Psoas muscle (tissue), 8 donors: ENCODE measurements at places on chromosomes 6 and 20.

DNA sequence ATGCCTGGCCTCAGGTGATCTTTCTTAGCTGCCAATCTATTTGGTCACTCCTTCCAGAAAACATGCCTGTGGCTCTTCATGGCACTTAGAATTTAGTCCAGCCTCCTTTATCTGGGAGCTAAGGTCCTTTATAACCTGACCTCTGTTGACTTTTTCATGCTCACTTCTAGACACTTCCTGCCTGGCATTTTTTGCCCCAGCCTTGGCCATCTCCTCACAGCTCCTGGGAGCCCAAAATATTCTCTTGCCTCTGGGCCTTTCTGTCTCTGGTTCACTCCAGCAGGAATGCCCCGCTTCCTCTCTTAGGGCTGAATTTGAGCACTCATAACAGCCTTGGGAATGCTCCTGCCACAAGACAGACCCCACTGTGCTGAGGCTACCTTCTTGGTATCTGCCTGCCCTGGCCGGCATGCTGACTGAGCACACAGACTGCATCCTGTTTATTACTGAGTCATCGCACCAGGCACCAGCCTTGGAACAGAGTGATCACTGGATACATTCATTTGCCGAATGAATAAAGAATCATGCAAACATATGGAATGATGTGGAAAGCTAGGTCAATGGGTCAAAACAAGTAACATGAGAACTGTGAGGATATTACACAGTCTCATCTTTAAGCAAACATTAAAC lies 5.8 kb upstream of the EEF1E1 start:
- no peak overlapping the region for H3K27ac ChIP-seq
- H3K4me1 ChIP-seq = no peaks in the 10 kb centered on the region
- H3K4me3 ChIP-seq = no peak overlapping the region

DNA sequence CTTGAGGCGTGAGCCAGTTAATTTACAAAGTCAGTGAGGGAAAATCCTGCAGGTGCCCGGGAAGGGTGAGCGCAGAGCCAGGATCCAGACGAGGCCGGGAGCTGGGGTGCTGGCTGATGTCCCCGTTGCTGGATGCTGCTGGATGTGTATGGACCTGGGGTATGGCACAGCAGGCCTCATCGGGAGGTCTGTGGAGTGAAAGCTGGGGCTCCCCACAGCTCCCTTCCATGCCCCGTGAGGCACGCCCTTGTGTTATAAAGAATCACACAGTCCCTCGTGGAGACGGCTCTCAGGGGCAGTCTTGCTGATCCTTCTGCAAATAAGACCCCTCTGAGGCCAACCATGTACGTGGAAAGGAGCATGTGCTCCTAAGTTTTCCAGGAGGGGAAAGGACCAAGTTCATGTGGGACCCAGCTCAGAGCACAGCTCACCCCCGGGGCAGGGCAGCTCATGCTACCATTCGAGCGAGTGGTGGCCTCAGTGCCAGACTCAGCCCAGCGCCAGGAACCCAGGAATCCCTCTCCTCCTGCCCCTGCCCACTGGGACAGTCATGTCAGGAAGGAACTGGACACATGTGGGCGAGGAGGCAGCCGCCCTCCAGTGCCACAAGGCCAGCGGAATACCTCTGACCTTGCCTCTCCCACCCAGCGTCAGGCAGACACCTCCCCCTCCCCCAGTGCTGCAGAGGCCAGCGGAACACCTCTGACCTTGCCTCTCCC lies 97.5 kb downstream of the CDH4 start:
- no peaks in the 10 kb centered on the region for H3K4me1 ChIP-seq
- DNase-seq = no peak
- H3K36me3 ChIP-seq = no peaks in the 10 kb centered on the region
- no peak overlapping the region for H3K4me3 ChIP-seq
- H3K27ac ChIP-seq = no peak overlapping the region

GRCh38 chr6:34580707-34581560 lies 24.8 kb upstream of the SPDEF start:
- no peaks in the 10 kb centered on the region for H3K36me3 ChIP-seq
- H3K27ac ChIP-seq = no peak overlapping the region
- DNase-seq = no peak
- no peaks in the 10 kb centered on the region for H3K27me3 ChIP-seq
- no peaks in the 10 kb centered on the region for H3K4me1 ChIP-seq

- no peaks in the 10 kb centered on the region for H3K36me3 ChIP-seq
- no peak overlapping the region for H3K27ac ChIP-seq
- H3K27me3 ChIP-seq = no peaks in the 10 kb centered on the region
- DNase-seq = no peak
- no peak overlapping the region for H3K4me3 ChIP-seq
Measured at GRCh38 chr6:158573542-158573931, 13.6 kb downstream of the TMEM181 start.

DNA sequence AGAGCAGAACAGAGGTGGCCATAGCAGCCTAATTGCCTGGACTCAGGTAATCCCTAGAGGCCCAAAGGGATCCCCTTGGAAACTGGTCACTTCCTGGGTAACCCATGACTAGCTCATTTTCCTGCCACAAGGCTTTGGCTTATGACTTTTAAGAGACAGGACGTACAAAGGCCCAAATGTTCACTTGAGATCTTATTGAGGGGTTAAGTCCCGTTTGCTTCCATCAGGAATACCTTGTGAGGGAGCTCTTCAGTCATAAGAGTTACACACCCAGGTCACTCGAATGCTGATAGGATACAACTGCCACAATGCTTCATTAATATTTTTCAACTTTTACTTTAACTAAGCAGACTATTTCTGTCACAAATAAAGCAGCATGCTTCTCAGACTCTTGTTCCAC lies 51.7 kb downstream of the TMEM170B start:
- peaks cover 5% of the 10 kb centered on the region for H3K4me1 ChIP-seq
- H3K27ac ChIP-seq = no peak overlapping the region
- peaks cover 3% of the 10 kb centered on the region for H3K27me3 ChIP-seq
- H3K36me3 ChIP-seq = no peaks in the 10 kb centered on the region
- H3K4me3 ChIP-seq = no peak overlapping the region

DNA sequence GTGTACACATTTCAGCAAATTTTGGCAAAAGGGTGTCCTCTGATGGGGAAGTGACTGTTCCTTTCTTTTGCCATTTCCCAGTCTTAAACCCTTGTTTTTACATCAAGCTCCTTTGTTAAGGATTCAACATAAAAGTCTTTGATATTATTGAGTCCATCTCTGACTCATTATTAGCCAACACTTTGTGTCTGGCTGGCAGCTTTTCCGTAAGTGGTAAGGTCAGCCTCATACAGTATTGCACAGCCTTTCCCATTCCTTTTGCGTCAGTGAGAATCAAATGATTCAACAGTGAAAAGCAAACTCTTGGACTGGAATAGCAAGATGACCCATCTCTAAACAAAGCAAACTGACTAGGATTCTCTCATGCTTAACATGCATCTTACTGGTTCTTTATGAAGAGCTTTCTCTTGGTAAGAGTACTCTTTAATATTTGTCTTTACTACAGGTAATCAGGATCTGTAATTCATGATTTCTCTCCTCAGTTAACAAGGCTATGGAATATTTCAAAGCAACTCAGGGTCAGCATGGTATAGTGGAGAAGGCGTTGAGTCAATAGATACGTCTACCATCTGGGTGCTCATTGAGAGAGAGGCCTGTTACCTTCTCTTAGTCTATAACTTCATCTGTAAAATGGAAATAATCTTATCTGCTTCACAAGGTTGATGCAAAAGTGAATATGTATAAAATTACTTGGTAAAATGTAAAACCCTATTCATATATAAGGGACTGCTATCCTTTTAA lies 183.6 kb downstream of the PRL start:
- no peak overlapping the region for H3K27ac ChIP-seq
- H3K36me3 ChIP-seq = no peaks in the 10 kb centered on the region
- H3K4me1 ChIP-seq = no peaks in the 10 kb centered on the region
- no peak for DNase-seq

DNA sequence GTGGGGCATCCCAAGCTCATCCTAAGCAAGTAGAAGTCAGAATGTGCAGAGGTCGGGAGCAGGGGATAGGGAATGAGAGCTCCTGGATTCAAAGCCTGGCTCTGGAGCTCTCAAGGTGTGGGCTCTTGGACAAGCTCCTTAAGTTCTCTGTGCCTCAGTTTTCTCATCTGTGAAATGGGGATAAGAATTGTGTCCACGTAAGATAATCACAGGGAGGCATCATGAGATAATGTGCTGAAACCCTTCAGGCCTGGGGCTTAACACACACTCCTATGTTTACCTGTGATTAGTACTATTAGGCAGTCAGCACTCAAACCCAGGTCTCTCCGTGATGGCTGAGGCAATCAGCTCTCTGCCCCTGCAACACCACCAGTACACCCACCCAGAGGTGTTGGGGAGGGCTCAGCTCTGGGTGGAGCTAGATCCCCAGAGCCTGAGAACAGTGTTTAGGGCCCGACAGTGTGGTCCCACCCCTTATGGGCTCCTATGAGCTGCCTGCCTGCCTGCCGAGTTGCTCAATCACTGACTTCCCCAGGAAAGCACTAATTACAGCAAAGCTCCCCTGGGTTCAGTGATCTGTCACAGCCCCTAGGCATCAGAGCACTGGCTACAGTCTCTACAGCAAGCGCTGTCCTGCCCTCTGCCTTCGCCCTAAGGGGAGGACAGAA lies 6.3 kb upstream of the SIRPA start:
- H3K27ac ChIP-seq = no peak overlapping the region
- H3K4me3 ChIP-seq = no peak overlapping the region
- H3K27me3 ChIP-seq = no peaks in the 10 kb centered on the region
- peaks cover 21% of the 10 kb centered on the region for H3K4me1 ChIP-seq
- H3K36me3 ChIP-seq = no peaks in the 10 kb centered on the region
